ENCODE measurements at places on chromosomes 12 and 14. TPM values are rescaled to one million over a fixed set of nuclear protein-coding genes. Genes with fewer than 3 reads are reported as not detected.

CLECL1 gene
- not detected for total RNA-seq

HOXC4 gene
- 3.6 TPM for total RNA-seq

FGF6 gene
- 4.0 TPM for total RNA-seq

OR4N2 gene
- not detected for total RNA-seq

ATP5F1B gene
- 356 TPM for total RNA-seq

DNA sequence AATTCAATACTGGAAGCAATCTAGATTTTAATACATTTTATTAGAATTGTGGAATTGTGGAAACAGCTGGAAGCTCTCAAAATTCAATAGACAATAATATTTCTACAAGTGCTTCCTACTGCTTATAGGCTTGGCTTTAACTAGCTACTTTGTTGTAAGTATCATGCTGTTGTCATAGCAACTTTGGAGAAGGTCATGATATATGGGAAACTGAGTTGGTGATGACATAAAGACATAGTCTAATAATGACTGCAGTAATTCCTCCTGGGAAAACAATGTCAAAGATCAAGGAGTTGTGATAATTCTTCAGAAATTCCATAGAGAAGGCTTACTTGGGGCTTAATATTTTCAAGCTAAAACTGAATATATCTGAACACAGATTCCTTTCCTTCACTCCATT is 266.6 kb downstream of the KIF21A start:
- DNase-seq: peak; percentile 22

DNA sequence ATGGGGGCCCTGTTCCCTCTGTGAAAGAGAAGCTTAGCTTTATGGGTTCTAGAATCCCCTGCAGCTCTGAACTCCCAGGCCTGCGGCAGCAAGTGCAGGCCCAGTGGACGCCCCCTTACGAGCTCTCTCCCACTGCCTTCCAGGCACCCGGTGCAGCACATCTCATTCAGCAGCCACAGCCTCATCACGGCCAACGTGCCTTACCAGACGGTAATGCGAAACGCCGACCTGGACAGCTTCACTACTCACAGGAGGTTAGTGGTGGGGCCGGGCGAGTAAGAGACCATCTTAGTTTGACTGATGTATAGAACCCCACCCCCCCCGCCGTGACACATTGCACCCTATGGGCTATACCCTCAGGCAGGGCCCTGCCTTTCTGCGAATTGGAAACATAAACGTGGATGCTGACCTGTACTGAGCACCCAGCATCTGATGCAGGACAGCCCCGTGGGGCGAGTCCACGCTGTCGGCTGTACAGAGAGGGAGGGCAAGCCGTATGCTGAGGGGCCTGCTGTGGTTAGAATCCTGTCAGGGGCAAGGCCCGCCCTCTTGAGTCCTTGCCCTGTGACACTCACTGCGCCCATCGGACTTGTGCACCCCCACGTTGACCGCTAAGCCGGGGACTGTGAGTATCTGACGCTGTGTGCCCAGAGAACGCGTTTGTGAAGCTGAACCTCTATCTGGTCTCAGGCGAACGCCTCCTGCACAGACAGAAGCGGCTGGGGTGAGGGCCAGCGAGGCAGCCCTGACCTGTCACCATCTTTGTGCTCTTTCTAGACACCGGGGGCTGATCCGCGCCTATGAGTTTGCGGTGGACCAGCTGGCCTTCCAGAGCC is 71.7 kb downstream of the TESC start:
- no peak for DNase-seq

GRCh38 chr12:17169726-17170471 is 563.9 kb upstream of the LMO3 start:
- DNase-seq: no peak

DNA sequence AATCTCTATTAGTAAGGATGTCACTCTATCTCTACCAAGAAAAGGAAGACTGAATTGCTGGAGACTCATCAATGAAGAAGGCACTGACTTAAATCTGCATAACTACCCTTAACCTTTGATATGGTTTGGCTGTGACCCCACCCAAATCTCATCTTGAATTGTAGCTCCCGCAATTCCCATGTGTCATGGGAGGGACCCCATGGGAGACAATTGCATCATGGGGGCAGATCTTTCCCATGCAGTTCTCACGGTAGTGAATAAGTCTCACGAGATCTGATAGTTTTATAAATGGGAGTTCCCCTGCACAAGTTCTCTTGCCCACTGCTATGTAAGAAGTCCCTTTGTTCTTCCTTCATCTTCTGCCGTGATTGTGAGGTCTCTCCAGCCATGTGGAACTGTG is 73.4 kb upstream of the PPM1H start:
- DNase-seq: no peak

- no peak for DNase-seq
Measured at GRCh38 chr12:124607681-124608425, 40.4 kb upstream of the NCOR2 start.

DNA sequence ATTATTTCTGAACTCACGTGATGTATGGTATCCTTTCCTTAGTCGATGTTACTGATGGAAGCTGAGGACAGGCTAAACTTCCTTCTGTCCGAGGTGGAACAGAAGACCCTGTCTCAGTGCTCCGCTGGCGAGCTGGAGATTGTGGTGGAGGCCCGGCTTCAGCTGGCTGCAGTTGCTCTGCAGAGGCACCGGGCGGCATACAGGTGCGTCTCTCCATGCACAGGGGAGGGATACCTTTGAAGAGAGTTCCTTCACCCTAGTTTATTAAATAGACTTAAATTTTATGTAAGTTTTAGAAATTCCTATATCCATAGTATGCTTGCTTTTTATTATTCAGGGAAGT is 186.7 kb upstream of the NEDD1 start:
- DNase-seq: no peak

- no peak for DNase-seq
Measured at GRCh38 chr14:91953170-91953985, 5.9 kb upstream of the FBLN5 start.

DNA sequence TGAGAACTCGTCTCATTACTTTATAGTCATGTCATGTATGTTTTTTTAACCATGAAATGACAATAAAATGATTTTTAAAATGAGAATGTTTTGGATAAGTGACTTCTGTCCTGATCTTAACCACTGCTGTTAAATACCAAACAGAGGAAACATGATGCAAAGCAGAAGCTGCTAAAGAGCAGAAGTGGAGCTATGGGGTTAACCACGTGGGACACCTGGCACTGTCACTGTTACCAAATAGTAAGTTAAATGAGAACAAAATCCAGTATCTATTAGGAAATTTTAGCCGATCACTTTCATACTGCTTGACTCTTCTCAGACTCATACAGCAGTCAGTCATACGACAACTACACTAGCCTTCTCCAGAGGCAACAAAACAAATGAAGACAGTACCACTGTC is 82.4 kb downstream of the SCAF11 start:
- no peak for DNase-seq

- no peak for DNase-seq
Measured at GRCh38 chr14:83463500-83464098, 1929.9 kb upstream of the SEL1L start.

DNA sequence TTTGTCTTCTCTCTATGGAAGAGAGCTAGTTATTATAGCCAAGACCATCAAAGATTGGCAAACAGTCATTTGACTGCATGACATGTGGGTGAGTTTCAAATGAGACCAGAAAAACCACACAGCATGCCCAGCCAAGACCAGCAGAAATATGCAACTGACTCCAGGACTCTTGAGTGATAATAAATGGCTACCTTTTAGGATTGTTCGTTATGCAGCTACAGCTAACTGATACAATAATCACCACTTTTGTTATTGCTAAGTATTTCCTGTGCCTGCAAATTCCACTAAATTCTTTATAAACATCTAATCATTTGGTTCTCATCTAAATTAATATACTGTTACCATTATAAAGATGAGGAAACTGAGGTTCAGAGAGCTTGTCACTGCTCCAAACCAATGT is 528.4 kb upstream of the TBX3 start:
- DNase-seq: no peak

DNA sequence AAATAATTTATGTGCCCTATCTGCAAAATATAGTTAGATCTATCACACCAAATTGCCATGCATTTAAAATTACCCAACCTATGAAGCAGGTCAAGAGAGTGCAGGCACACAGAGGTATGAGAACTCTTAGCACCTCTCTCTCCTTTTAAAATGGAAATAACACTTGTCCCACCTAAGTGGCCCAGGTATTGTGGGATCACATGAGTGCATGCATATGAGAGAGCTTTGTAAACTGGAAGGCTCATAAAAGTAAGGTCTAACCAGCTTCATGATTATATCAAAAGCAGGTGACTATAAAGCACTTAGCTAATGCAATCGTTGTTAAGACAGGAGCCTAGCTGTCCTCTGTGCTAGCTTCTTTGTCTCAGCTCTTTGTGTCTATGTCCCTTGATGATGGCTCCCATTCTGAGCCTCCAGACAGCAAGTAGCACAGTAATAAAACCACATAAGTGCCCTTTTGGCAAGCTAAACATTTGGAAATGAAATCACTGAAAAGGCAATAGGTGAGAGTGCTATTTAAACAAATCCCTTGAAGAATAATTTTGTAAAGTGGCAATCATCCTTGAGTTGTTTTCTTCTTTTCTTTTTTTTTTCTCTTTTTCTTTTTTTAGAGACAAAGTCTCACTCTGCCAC is 219.0 kb downstream of the NTF3 start:
- DNase-seq: no peak

DNA sequence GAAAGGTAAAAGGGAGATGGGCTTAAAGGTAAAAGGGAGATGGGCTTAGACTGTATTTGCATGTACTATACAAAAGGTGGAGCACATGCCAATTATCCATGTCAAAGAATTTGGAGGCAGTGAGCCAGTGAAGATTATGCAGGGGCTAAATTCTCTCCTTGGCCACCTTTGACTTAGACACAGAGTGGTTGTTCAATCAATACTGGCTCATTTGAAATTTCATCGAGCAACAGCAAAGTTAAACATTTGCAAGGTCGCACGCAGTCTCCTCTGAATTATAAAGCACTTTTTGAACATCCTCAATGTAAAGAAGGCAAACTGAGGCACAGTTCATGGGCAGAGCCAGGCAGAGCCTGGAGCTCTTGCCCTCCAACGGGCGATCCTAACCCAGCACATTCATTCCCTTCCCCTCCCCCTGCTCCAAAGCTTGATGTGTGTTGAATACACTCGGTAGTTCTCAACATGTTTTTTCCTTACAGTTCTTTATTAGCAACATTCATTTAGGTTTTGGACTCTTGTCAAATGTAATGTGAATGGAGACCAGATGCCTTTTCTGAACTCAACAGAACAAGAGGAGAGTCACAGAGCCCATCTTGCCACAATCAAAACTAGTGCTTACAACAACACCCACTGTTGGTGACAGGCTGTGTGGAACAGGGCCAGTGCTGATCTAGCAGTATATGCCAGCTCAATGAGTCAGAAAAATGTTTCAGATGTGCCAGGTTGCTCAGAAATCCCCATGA is 169.7 kb upstream of the G2E3 start:
- DNase-seq: peak; percentile 76

- DNase-seq: no peak
Measured at GRCh38 chr12:264269-264668, 1.6 kb upstream of the SLC6A13 start.

DNA sequence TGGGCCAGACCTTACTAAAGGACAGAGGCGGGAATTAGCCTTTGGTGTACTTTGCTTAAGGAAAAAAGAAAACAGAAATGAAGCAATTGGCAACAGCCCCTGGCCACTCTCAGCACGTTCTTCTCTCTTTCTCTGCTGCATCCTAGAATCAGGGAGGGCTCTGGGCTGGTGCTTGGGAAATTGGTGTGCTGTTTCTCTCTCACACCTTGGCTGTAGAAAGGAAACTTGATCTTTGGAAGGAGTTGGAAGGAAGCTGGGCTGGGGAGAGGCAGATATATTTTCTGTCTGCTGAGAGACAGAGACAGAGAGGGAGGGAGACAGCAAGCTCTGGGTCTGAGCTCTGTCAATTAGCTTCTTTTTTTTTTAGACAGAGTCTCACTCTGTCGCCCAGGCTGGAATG is 27.4 kb downstream of the NOS1 start:
- no peak for DNase-seq

GRCh38 chr12:120237360-120238171 is 28.0 kb downstream of the PXN start:
- DNase-seq: no peak

DNA sequence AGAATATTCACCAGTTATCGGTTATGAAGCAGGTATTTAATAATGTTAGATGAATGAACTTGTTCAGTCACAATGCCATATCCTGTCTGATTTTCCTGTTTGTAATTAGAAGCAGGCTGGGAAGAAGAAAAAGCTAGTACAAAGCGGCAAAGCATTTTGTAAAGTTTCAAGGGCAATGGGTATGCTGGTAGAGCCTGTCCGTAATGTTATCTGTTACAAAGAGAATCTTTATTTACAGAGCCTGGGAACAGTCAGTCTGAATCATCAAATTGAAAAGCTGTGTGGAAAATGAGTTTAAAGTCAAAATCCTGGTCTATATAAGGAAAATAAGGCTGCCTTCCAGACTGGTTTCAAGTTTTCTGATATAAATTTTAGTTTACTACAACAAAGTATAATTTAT is 40.5 kb downstream of the PARP11 start:
- DNase-seq: no peak

GRCh38 chr14:68753690-68754089 is 39.2 kb downstream of the ZFP36L1 start:
- peak; percentile 82 for DNase-seq

DNA sequence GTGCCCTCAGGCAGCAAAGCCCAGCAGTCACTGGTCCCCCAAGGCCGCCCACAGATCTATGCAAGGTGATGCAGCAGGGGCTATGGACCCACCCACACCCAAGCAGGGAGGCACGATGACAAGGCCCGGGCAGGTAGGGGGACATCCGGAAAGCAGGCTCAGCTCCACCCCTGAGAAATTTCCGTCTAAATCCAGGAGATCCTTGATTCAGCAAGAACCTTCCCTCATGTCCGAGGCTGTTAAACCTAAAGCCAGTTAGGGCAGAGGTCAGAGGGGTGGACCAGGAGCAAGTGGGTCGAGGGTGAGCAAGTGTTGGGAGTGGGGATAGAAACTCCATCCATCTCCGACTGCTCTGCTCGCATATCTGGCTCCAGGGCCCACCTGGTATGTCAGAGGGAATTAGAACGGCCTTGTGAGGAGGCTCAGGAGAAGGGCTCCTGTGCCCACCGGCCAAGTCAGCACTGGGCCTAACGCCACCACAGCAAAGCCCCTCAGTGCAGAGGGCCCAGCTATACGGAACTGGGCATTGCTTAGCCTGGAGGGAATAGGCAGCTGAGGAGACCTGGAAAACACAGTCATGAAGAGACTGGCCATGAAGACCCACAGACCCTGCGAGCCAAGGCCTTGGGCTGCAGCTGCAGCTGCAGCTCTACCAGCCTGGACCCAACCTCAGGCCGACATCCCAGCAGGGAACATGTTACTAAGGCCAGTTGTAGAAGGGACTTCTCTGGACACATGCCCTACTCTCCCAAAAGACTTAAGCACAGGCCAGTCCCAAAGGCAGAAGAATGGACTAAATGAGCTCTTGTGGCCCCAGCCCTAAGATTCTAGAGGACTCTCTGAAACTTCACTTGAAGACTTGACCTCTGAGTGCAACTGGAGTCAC is 34.3 kb downstream of the DAD1 start:
- DNase-seq: no peak

GRCh38 chr12:93974252-93974651 is 174.1 kb upstream of the PLXNC1 start:
- no peak for DNase-seq

GRCh38 chr14:93725993-93726392 is 62.3 kb downstream of the PRIMA1 start:
- DNase-seq: no peak
